ENCODE measurements at places on chromosomes 2 and 18.

DNA sequence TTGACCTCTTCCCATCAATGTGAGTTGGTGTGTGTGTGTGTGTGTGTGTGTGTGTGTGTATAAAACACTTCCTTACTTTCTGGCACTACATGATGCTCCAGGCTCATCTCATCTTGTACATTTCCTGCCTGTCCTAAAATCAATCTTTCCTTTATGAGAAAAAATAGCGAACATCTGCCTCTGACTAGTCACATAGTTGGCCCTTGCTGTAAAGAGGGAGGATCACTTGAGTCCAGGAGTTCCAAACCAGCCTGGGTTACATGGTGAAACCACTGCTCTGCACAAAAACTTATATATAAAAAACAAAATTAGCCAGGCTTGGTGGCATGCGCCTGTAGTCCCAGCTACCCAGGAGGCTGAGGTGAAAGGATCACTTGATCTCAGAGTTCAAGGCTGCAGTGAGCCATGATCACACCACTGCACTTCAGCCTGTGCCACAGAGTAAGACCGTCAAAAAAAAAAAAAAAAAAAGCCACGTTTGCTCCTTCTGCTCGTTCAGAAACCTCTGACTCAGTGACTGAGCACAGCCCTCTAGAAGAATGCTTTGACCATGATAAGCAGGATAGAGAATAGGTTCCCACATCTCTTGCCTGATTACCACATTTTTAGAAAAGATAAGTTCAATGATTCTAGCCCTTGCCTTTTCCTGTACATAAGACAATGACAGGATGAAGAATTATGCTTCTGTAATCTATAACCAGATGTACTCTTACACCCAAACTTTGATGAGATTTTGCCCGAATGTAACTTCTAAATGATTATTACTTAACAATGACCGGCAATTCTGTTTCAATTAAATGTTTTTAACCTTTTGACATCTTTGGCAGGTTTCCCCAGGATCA, 45.2 kb upstream of the ST3GAL5 start:
- DNase-seq, result peak; percentile 71

DNA sequence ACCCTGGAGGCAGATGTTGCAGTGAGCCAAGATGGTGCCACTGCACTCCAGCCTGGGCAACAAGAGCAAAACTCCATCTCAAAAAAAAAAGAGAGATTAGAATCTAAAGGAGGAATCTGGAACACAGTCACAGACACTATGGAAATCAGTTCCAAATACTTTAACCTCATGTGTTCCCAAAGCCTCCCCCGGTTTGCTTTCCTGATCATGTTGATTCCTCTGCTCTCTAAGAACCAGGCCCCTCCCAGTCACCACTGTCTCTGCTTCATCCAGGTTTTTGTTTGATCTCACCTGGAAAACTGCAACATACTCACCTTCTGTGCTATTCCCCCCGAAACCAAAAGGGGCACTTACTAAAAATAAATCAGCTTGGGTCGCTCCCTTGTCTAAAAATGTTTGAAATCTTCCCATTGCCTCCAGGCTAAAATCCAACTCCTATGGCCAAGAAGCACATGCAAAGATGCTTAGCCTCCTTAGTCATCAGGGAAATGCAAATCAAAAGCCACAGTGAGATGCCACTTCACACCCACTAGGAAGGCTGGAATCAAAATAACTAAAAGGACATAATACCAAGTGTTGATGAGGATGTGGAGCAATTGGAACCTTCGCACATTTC, 6.2 kb upstream of the NEU2 start:
- peak; percentile 69 for DNase-seq

DNA sequence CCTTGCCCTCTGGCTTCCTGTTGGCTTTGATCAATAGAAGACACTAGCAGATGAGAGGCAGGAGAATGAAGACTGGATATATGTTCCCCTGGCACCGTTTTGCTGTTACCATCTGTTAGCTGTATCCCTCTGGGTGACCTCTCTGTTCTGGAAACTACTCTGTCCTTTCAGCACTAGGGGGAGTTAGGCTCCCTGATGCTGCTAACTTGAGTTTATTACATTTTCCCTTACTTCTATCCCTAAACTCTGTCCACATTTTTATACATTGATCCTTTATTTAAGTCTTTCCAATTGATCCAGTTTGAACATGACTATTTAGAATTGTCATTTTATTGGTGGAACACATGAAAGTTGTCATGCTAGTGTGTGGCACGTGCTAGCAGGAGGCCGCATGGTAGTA, 1014.3 kb upstream of the CDH2 start:
- peak; percentile 28 for DNase-seq

DNA sequence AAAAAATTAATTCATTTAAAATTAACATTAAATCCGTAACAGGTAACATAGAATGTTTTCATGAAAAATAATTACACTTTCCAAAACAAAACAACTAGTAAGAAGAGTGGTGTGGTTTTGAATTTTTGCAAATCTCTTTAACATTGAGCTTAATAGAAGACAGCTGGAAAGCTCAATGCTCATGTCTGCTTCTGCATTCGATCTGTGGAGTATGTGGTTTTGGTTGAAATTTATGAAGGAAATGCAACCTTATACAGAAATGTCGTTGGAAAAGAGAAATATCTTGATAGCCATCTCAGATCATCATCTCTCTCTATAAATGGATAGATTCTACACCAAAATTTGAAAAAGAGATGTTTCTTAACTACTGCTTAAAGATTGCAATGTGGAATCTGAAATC, 17.3 kb upstream of the FHL2 start:
- peak; percentile 42 for DNase-seq

- DNase-seq, result no peak
These were observed 648.2 kb downstream of the STK39 start for GRCh38 chr2:167599219-167599618.

- no peak for DNase-seq
These were observed 358.3 kb downstream of the CELF4 start for GRCh38 chr18:37207343-37207742.

- no peak for DNase-seq
These were observed 136.2 kb downstream of the PXDN start for GRCh38 chr2:1607971-1608688.

DNA sequence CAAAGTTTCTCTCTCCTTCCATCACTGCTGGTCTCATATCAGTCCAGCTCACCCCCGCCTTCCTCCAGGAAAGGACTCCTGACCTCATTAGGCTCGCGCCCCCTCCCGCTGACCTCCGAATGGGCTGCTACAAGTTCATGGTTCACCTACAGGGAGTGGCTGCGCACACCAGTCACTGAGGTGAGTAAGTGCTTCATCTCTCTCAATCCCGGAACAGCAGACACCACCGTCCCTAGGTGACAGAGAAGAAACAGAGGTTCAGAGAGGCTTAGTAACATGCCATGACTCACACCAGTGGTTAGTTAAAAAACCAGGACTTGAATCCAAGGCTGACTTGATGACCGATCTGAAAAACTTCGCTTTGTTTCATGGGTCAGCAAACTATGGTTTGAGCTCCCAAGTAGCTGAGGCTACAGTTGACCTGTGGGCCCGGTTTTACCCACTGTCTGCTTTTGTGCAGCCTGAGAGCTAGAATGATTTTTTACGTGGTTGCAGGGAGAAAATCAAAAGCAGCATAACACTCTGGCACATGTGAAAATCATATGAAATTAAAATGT, 42.0 kb downstream of the ZFP36L2 start:
- peak; percentile 43 for DNase-seq

Data from adipocyte (in vitro differentiated cells).